Esophagus mucosa (tissue), 1 donor: ENCODE measurements at places on chromosomes 12 and 14. TPM values are rescaled to one million over a fixed set of nuclear protein-coding genes. Genes with fewer than 3 reads are reported as not detected.

GRCh38 chr12:124523071-124523470, 44.3 kb downstream of the NCOR2 start:
- no peak for ATAC-seq

GRCh38 chr14:73227812-73228781, 9.2 kb upstream of the PAPLN start:
- ATAC-seq: peak; percentile 12

Gene TAS2R30
- total RNA-seq: 1.1 TPM

- ATAC-seq: no peak
Measured at GRCh38 chr12:61536117-61536516, 724.1 kb upstream of the USP15 start.

Gene MMP14
- 109 TPM for total RNA-seq

- ATAC-seq: no peak
Measured at GRCh38 chr12:52927964-52928363, 21.0 kb upstream of the KRT18 start.

- ATAC-seq: no peak
Measured at GRCh38 chr14:24659916-24660570, 26.1 kb upstream of the GZMB start.

- no peak for ATAC-seq
Measured at GRCh38 chr14:33925235-33925634, 25.6 kb downstream of the EGLN3 start.

DNA sequence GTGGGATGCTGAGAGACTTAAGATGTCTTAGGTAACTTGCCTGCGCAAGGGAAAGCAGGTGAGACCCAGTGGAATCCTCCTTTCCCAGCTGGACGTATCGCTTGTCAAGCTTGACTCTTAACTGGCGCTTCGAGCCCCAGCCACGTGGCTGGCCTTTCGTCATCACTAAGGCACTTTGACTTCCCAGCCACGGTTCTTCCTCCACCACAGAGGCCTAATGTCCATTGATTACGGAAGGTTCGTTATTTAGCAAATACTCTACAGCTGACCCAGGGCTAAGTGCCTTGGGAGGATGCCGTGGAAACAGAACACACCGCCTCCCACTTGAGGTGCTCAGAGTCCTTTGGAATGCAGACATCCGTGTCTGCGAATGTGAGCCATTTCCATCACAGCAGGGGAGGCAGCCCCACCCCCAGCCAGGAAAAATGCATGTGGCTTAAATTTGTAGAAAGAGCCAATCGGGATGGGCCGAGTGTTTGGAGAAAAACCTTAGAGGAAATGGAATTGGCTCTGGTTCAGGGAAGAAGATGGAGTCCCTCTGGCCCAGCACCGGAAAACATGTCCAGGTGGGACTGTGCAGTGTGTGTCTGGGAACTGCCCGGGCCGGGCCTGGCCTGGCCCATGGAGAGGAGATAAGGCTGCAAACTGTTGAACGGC, 115.7 kb downstream of the PLXNC1 start:
- no peak for ATAC-seq

Gene DDX51
- 9.0 TPM for total RNA-seq

GRCh38 chr12:132379996-132380395, 50.6 kb upstream of the GALNT9 start:
- no peak for ATAC-seq

Gene FZD10
- total RNA-seq: 13.7 TPM

Gene KRT71
- not detected for total RNA-seq

- no peak for ATAC-seq
Measured at GRCh38 chr12:32423559-32423958, 24.2 kb downstream of the FGD4 start.

DNA sequence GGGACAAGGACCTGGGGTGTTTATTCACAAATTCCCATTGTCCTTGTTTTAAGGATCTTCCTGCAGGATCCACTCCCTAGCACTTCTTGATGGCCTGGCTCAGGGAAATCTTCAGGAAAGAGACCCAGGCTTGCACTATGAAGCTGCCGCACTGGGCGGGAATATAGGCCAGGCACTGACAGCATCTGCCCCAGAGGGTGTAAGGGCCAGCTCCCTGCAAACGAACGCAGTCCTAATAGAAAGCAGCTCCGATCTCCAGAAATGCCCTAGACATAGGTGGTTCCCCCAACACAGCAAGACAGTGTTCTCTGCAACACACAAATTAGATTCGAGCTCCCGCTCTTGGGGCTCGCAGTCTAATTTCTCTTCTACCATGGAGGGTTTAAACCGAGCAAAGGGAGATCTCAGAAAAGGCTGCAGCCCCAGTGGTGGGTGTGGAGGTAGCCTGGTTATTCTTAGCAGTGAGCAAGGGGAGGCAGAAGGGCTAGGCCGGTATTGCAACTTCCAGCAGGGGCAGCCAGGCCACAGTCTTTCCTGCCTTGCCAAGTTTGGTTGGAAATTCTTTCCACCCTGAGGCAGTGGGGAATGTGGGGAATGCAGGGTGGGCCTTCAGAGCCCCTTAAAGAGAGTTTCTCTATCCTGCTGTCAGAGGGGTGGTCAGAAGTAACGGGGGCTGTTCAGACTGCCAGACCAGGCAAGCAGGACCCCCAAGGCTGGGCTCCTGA, 16.1 kb upstream of the WSCD2 start:
- ATAC-seq: no peak

- ATAC-seq: no peak
Measured at GRCh38 chr12:51793201-51793600, 55.3 kb downstream of the FIGNL2 start.

Gene TMEM30B
- 14.7 TPM for total RNA-seq

Gene PLEKHD1
- total RNA-seq: not detected

- no peak for ATAC-seq
Measured at GRCh38 chr14:63654346-63654745, 12.7 kb upstream of the WDR89 start.

Gene P2RX2
- total RNA-seq: not detected

DNA sequence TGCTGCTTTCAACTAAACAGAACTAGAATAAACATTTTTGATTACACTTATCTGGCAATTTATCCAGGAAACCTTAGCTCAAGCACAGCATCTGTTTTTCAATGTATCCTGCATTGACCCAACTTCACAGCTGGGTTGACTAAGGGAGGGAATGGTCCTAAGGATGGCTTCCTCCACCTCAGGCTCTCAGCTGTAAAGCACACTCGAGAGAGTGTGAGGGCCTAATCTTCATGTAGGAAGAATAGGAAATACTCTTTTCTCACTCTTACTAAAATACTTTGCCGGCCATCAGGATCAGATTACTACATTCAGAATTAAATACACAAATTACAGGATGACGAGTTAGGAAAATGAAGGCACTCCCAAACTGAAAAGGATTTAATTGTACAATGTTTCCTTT, 7.2 kb downstream of the SETD3 start:
- ATAC-seq: no peak

DNA sequence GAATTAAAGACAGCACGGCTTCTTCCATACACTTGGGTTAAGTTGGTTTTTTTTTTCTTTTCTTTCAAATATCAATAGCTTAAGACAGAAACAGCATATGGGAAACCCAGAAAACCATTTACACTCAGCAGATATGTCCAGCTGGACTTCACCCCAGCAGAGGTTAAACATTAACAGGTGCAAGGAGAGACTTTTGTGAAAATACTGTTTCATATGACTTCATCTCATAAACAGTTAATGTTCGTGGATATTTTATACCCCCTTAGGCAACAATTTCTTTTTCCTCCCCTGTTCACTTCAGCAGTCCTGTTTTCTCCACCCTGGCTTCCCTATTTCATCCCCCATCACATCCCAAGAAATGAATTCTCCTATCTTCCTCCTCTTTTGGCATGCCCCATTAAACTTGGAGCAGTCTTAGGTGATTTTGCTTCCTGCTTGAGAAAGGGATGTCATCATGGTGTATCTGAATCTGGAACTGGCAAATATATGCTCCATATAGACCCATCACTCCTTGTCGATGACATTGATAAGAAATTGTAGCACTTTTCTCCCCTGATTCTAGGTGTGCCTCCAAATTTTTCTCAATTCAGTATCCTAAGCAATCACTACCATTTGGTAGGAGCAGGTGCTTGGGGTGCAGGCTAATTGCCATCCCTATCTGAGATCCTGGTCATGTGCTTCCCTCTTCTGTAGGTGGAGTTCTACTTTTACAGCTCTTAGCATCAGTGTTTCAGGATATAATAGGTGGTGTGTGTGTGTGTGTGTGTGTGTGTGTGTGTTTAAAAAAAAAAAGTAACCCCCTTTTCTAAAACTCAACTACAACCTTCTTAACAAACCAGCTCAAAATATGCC, 67.9 kb downstream of the BMP4 start:
- ATAC-seq: no peak

- ATAC-seq: no peak
Measured at GRCh38 chr12:91467686-91468085, 285.1 kb upstream of the DCN start.

Gene LRTM2
- total RNA-seq: not detected

GRCh38 chr14:56280843-56281242, 162.6 kb downstream of the PELI2 start:
- no peak for ATAC-seq

Gene KRT8
- 40.1 TPM for total RNA-seq

GRCh38 chr12:27554421-27555186, 30.6 kb downstream of the PPFIBP1 start:
- ATAC-seq: peak; percentile 56

Gene ANO2
- 2.0 TPM for total RNA-seq

- ATAC-seq: no peak
Measured at GRCh38 chr14:99615497-99616157, 11.6 kb upstream of the CCDC85C start.

- ATAC-seq: no peak
Measured at GRCh38 chr12:56373515-56373914, 10.9 kb upstream of the APOF start.

- no peak for ATAC-seq
Measured at GRCh38 chr12:128387811-128388422, 120.9 kb downstream of the TMEM132C start.

DNA sequence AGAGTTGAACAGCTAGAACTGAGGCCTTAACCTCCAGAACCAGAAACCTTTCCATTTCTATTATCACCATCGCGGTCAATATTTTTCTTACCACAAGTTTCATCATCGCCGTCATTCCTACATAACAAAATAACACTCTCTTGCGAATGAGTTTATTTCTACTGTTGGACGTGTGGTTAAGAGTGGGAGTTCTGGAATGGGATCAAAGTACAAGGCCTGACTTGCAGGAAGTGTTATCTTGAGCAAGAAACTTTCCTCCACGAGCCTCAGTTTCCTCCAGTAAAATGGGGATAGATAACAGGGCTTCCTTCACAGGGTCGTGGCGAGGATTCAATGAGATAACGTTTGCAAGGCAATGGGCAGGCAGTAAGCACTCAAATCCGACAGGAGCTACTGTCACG, 652 bp downstream of the SART3 start:
- no peak for ATAC-seq
